ENCODE measurements at places on chromosomes 6 and 20.
A peak's percentile ranks its signal among the peaks of the same experiment; 100 is the strongest.

- DNase-seq, result no peak
Measured at GRCh38 chr20:62980380-62980960, 26.3 kb downstream of the BHLHE23 start.

- no peak for DNase-seq
Measured at GRCh38 chr6:83459663-83460062, 28.8 kb upstream of the ME1 start.

DNA sequence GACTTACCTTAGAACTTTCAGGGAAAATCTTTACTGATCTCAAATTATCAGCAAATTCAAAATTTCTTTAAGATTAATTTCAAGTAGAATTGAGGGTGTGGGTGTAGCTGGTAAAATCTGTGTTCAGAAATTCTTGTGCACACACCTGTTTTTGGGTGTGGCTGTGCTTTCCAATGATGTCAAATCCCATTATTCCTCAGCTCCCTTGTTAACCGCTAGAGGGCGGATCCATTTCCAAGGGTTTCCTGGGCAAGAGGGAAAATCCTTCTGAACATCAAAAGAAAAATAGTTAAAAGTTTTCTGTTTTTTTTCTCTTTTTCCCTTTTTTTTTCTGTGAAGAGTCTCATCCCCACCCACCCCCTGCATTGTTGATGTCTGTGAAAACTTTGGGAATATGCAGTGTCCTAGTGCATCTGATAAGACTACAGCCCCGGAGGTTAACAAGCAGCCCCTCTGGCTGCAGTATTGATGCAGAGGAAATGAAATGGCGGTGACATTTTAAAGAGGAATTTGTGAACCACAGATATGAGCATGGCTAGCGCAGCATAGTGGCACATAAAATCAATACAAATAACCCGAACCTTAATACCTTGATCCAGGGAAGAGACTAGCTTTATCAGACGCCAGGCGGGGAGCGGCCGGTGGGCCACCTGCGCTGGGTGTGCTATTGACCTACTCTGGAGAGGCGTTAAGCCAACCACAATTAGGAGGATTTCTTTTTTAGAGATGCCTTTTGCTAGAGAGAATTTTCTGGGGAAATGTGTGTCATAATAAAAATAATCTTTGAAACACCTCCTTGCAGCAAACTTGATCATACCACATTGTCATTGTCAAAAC is 130.9 kb downstream of the FOXA2 start:
- DNase-seq, result no peak

- DNase-seq, result no peak
Measured at GRCh38 chr6:137813308-137813970, 53.6 kb upstream of the TNFAIP3 start.

GRCh38 chr20:58397429-58397828 is 8.4 kb downstream of the VAPB start:
- no peak for DNase-seq

GRCh38 chr20:60202046-60202445 is 243.8 kb downstream of the CDH26 start:
- no peak for DNase-seq

- DNase-seq, result peak; percentile 30
Measured at GRCh38 chr6:10886691-10887502, at the start of gene SYCP2L. Gene SYCP2L (plus strand): TSS chr6:10887052. CDS start chr6:10887127, 75 bp downstream.

- DNase-seq, result no peak
Measured at GRCh38 chr6:28794175-28795002, 129.4 kb downstream of the TRIM27 start.

DNA sequence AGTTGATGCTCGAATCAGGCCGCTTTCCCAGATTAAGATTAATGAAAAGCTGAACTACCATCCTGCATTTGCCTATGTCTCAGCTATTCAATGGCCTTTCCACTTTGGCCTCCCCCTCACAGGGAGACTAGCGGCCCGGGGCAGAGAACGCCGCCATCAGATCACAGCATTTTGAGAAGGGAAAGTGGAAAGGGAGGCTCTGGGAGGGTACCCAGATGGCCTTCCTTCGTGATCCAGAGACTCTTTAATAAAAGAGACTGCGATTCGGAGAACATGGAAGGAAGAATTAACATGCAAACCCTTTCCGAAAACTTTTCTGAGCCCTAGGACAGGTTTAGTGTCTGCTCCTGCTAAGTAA is 533 bp downstream of the MRPS18A start:
- DNase-seq, result no peak

GRCh38 chr20:19554666-19555065 is 203.4 kb upstream of the RIN2 start:
- no peak for DNase-seq

DNA sequence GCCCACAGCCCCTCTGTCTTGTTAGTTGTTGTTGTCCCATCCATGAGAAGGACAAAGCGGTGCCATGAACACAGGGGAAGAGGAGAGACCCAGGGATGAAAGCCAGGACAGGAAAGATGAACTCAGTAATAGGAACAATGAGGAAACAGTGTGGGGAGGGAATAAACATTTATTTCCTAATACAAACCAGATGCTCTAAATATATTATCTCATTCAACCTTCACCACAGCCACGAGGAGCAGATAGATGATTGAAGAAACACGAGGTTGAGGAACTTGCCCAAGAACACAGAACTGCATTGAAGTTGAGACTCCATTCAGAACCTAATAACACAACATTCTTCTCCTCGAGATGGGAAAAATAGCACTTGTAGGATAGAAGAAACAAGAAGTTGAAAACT is 53.0 kb upstream of the AIG1 start:
- DNase-seq, result no peak

DNA sequence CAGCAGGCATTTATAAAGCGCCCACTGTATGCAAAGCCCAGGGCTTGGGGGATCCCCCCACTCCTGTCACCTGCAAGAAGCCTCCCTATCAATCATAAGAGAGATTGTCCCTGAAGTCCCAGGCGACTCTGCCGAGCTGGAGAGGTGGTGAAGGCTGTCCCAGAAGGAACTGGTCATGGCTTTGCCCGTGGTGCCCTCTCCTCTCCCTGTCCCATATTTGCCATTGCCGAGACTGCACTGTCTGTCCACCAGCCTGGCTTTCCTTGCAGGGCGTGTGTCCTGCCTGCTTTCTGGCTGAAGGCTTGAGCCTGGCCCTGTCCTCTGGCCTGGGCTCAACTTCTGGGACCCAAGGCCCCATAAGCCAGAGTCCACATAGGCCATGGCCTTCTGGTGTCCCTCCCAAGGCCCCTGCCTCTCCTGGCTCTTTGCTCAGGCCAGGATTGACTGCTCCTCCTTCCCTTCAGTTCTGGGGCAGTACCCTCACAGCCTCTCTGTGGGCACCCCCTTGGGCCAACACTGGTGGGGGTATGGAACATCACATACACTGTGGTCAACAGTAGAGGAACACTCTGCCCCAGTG is 46.9 kb downstream of the CPXM1 start:
- DNase-seq, result no peak

DNA sequence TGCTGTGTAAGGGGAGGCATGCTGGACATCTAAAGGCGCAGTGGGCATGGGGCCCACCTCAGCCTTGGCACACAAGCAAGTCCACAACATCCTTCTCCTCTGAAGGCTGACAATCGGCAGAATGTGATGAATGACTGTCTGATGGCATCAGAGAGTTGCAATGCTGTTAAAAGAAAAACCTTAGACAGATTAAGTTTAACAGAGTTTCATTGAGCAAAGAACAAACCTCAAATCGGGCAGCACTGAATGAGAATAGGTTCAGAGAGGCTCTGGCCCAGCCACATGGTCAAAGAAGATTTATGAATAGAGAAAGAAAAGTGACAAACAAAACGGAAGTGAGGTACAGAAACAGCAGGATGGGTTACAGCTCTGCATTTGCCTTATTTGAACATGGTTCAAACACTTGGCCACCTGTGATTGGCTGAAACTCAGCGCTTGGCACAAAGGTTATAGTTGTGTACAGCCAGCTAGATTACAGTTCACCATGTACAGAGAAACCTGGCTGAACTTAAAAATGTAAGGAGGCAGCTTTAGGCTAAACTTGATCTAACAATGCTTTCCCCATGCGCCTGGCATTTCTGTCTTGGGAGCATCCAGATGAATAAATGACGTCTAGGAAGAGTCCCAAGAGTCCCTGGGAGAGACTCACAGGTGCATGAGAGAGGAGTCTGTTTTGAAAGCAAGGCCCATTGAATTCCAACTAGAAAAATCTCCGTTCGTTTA is 98.3 kb upstream of the IYD start:
- DNase-seq, result no peak

DNA sequence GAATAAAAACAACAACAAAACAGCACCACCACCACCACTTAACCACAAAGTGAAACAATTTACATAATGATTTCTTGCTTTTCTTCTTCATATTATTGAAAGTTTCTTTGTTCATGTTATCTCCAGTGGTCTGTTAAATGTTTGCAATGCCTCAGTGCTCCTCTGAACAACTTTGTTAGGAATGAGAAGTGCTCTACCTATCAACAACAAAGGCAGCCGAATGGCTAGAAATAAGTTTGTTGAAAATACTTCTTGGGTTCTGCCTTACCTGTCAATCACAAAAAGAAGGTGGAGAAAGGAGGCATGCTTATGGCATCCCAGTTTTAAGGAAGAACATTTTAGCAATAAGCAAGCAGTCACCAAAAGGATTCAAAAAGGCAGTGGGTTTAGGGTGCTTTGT is 490.2 kb downstream of the PRKN start:
- DNase-seq, result no peak

DNA sequence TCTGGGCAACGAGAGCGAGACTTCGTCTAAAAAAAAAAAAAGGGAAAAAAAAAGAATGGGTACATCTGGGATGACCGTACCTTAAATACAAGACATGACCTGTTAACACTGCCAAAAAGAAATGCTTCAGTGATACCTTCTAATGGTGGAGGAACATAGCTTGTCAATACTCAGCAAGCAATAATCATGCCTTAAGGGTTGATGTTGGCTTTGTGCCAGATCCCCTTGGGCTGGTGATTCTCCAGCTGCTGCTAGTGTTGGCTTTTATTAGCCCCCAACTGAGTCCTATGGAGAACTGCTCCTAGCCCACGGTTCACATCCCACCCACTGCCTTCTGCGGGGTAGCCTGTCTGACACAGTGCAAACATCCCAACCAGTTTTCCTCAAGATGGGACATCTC is 134.9 kb downstream of the PLCB1 start:
- no peak for DNase-seq

Measured in CD4-positive, alpha-beta T cell treated with Interleukin-15 for 1 hour (primary cell).